ENCODE measurements at places on chromosomes 13 and 19.
A peak's percentile ranks its signal among the peaks of the same experiment; 100 is the strongest.

- no peak for DNase-seq
Measured at GRCh38 chr13:33367926-33368325, 82.4 kb upstream of the STARD13 start.

GRCh38 chr19:12703046-12703445, 6.6 kb upstream of the FBXW9 start:
- no peak for DNase-seq

DNA sequence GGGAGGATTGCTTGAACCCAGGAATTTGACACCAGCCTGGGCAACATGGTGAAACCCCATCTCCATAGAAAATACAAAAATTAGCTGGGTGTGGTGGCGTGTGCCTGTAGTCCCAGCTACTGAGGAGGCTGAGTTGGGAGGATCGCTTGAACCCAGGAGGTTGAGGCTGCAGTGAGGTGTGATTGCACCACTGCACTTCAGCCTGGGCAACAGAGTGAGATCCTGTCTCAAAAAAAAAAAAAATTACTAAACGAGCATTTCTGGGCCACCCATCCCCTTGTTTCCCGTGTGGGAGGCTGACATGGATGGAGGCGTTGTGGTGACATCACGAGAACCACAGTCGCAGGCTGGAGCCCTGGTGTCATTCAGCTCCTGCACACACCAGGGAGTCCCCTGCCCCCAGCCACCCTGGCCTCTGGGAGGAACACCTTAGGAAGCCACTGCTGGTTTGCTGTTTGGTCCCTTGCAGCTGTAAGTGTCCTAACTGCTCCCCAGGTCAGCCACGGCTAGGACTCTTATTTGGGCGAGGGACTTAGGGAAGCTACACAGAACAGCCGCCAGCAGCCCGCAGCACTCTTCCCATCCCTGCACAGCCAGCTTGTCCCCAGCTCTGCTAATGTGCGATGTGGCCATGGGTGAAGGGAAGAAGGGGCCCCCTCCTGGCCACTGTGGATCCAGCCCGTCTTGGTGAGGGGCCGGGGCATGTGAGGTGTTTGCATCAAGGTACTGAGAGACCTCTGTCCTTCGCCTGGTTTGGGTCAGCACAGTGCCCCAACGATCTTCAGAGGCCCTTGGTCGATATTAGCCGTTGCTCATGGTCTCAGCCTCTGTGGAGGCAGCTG, 12.7 kb downstream of the NKPD1 start:
- no peak for DNase-seq

DNA sequence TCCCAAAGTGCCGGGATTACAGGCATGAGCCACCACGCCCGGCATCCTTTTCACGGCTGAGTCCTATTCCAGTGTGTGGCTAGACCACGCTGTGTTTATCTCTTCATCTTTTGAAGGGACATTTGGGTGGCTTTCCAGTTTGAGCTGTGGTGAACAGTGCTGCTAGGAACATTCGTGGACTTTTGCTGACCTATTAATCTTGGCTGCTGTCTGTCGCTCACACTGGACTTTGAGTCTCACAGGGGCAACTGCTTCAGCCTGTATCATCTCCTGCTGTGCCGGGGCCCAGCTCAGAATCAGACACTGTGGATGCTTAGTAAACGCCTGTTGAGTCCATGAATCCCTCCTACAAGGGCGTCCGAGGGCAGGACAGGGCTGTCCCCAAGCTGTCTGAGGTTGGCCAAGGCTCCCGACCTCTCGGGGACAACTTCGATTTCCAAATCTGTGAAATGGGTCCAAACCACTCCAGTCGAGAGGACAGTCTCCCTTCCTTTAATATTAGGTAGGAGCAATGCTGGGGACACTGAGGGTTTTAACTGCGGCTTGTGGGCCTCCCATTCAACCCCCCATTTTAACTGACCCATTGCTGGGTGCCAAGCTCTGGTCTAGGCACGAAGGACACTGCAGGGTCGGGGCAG, 48.4 kb downstream of the SMIM24 start:
- no peak for DNase-seq

- peak; percentile 24 for DNase-seq
Measured at GRCh38 chr13:73754727-73755292, 379.4 kb downstream of the KLF12 start.

- no peak for DNase-seq
Measured at GRCh38 chr13:109126891-109127641, 497.7 kb downstream of the MYO16 start.

DNA sequence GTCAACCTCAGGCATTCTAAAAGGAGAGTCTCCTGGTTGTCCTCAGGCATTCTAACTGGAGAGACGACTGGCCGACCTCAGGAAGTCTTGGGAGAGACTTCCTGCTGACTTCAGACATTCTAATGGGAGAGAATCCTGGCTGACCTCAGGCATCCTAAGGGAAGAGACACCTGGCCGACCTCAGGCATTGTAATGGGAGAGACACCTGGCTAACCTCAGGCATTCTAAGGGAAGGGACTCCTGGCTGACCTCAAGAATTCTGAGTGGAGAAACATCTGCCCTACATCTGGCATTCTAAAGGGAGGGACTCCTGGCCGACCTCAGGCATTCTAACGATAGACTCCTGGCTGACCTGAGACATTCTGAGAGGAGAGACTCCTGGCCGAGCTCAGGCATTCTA, 1353.3 kb downstream of the UQCRFS1 start:
- no peak for DNase-seq

DNA sequence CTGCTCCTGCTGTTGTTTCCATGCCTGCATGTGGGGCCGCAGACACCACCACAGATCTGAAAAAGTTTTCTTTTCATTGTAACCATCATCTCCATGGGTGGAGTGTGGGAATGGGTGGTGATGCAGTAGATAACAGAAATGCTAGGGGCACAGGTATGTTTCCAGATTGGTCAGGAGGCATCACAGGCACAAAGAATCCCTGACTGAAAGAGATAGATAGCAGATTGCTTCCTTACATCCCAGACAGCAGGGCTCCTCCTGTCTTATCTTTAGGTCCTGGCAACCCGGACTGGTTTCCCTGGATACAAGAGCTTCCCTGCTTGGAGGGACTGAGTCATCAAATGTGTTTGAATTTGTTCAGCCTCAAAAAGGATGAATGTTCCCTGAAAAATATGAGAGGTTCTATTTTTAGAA, 1937.6 kb downstream of the PCDH9 start:
- DNase-seq: no peak

DNA sequence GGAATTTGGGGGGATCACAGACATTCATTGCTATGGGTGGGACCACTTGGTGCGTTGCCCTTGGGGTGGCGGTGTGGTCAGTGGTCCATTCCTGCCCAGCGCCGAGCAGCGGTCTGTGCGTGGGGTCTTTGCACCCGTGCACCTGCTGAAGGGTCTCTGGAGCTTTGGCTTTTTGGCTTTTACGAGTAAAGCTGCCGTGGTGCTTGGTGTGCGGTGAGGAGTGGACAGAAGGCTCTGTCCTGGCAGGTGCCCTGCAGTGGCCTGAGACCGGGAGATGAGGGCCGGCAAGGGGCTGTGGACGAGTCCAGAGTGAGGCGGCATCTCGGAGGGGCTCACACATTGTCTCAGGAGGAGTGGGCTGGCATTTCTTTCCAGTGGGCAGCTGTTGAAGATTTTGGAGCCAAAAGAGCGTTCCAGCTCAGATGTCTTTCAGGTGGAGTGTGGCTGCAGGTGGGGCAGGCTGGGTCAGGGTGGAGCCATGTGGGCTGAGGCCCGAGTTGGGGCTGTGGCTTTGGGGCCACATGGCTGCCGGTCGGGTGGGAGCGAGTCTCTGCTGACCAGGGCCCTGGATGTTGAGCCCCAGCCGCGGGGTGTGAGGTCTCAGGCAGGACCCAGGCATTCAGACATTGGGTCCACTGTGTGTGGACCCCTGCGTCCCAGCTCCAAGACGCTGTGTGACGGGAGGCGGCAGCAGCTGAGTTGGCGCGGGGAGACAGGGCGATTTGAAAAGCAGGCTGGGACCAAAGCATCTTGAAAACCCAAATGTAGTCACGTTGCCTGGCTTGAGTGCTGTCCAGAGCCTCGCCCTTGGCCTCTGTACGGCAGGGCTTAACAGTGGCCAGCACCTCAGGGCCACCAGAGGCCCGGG, 11.7 kb downstream of the GNA11 start:
- no peak for DNase-seq

GRCh38 chr19:34348899-34349487, 16.0 kb upstream of the GPI start:
- DNase-seq: no peak

DNA sequence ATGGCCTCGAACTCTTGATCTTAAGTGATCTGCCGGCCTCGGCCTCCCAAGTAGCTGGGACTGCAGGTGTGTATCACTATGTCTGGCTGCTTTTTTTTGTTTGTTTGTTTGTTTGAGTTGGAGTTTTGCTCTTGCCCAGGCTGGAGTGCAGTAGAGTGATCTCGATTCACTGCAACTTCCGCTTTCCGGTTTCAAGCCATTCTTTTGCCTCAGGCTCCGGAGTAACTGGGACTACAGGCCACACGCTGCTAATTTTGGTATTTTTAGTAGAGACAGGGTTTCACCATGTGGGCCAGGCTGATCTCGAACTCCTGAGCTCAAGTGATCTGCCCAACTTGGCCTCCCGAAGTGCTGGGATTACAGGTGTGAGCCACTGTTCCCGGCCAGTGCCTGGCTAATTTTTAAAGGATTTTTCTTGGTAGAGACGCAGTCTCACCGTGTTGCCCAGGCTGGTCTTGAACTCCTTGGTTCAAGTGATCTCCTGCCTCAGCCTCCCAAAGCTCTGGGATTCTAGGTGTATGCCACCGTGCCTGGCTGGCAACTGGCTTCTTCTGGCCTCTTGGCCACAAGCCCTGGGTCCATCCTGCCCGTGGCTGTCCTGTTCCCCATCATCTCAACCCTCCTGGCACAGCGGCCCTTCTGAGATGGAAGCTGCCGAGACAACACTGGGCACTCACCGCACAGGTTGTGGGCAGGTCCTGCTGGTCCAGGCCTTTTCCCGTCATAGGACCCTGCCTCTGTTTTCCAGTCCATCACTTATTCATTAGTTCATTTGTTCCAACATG, 11.5 kb downstream of the TECR start:
- no peak for DNase-seq

DNA sequence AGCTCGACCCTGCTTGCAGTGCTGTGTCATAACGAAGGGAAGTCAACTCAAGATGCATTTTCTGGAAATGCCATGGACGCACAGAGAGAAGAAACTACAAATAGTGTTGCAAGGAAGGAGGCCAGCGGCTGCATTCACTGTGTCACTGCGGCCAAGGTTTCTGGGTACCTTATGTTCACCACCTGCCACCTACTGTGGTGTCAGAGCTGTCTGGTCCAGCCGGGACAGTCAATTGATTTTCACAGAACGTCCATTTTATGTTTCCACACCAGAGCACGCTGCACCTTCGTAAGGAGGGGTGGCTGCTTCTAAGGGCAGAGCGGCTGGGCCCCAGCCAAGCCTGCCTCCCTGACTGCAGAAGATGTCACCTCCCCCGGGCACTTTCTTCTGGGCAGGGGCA, 17.7 kb downstream of the TSHZ3 start:
- DNase-seq: no peak

DNA sequence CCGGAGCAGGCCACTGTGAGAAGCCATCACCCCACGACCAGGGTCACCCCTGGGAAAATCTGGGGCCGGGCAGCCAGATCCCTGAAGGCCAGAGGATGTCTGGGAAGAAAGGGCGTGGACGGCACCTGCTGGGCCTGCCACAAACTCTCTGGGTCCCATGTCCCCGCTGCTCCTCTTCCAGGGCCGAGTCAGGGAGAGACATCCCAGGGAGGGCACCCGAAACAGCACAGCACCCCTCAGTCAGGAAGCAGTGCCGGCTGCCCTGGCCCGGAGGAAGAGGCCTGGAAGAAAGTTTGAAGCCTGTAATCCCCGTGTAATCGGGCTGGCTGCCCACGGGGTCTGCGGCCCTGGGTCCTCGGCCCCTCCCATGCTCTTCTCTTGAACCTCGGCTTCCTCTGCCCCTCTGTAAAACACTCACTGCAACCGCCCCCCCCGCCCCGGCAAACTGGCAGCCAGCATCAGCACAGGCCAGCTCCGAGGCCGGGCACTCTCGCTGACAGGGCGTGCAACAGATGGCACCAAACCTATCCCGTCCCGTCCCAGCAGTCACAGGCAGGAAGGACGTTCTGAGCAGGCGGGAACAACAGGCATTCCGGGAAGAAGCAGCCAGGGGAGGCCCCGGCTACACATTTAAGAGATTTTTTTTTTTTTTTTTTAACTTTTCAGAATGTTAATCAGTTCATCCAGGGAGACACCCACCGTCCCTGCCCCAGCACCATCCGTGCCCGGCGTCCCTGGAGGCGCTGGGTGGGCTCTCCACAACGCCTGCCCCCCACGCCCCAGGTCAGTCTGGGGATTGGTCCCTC, 1.5 kb downstream of the SBNO2 start:
- no peak for DNase-seq

GRCh38 chr19:48588670-48589401, 17.7 kb upstream of the SPACA4 start:
- peak; percentile 28 for DNase-seq

GRCh38 chr19:42248270-42249148, 6.1 kb upstream of the GSK3A start:
- no peak for DNase-seq

DNA sequence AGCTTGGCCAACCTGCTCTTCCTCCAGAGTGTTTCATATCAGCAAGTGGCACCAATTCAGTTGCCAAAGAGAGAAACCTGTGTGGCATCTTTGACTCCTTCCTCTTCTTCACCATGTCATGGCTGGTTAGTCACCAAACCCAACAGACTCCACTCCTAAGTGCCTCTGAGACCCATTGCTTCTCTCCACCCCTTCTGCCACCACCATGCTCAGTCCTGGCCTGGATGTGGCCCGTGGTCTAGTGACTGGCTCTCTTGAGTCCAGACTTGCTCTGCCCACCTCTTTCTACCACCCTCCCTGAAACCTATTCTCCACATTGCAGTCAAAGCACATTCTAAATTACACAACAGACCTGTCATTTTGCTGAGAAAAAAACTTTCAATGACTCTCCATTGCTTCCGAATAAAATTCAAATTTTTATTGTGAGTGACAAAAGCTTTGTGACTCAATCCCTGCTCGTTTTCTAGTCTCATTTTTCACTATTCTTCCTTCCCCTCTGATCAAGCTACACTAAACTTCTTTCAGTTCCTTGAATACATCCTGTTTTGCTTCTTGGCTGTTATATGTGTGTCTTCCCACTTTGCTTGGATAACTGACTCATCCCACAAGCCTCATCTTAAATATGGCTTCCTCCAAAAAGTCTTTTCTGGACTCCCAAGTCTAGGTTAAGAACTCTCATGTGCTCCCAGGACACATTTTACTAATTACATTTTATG, 12.0 kb upstream of the TNFSF11 start:
- no peak for DNase-seq

GRCh38 chr19:15449620-15450527, at the start of gene WIZ:
Gene WIZ (minus strand): TSS chr19:15449956. CDS start chr19:15448307, 1,649 bp downstream.
- peak; percentile 31 for DNase-seq

- peak; percentile 8 for DNase-seq
Measured at GRCh38 chr19:4851551-4852290, 15.7 kb downstream of the PLIN3 start.

- no peak for DNase-seq
Measured at GRCh38 chr13:111873676-111874178, 193.2 kb upstream of the SOX1 start.

Data from SHP77 treated with DMSO at 0.1 percent for 48 hours (cell line).